ENCODE measurements at places on chromosomes 16 and 17.

DNA sequence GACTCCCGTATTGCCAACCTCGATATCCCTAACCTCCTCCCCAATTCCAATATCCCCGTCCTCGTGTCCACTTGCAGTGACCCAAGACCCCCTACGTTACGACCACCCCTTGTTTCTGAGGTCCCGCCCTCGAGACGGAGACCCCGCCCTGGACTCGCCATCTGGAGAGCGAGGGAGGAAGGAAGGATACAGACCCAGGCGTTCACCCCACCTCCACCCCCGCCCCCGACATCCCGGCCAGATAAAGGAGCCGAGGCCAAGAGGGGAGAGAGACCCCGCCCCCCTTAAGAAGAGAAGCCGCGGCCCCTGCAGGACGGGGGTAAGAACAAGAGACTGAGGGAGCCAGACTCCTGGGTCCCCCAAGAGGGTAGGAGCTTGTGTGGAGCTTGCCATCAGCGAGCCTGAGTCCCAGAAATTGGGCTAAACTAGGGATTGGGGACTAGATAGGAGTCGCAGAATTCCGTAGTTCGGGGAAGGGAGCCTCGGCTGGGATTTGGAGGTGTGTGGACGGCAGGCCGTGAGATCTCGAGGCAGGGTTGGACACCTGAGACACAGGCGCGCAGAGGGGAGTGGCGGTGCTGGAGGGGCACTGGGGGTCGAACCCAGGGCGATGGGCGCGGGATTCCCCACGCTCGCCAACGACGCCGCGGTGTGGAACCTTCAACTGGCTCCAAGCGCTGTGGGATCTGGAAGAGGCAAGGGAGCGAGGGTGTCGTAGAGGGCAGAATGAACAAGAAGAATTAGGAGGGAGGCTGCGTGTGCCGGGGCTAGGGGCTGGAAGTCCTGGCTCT, at the start of gene BCL6B:
TSS of gene BCL6B (plus strand) at position 270 of the 791 bp plus-strand sequence. CDS start 622 bp downstream, outside the sequence.
- no peak for DNase-seq

DNA sequence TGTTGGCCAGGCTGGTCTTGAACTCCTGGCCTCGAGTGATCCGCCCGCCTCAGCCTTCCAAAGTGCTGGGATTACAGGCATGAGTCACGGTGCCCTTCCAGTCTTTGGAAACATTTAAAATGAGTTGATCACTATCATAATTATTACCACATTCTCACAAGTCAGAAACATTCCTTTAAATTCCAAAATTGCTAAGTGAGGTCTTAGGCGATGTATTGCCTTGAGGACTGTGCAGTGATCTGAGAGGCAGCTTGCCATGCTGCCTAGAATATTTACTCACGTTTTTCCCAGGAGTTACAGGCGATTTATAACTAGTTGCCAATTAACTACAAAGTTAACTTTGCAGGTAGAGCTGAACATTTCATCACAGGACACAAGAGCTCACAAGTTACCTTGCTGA, 5.7 kb upstream of the ATXN1L start:
- DNase-seq, result peak; percentile 68

- no peak for DNase-seq
Measured at GRCh38 chr16:55938126-55938525, 63.0 kb upstream of the CES5A start.

GRCh38 chr16:84950906-84951305, 60.4 kb downstream of the ZDHHC7 start:
- peak; percentile 27 for DNase-seq

DNA sequence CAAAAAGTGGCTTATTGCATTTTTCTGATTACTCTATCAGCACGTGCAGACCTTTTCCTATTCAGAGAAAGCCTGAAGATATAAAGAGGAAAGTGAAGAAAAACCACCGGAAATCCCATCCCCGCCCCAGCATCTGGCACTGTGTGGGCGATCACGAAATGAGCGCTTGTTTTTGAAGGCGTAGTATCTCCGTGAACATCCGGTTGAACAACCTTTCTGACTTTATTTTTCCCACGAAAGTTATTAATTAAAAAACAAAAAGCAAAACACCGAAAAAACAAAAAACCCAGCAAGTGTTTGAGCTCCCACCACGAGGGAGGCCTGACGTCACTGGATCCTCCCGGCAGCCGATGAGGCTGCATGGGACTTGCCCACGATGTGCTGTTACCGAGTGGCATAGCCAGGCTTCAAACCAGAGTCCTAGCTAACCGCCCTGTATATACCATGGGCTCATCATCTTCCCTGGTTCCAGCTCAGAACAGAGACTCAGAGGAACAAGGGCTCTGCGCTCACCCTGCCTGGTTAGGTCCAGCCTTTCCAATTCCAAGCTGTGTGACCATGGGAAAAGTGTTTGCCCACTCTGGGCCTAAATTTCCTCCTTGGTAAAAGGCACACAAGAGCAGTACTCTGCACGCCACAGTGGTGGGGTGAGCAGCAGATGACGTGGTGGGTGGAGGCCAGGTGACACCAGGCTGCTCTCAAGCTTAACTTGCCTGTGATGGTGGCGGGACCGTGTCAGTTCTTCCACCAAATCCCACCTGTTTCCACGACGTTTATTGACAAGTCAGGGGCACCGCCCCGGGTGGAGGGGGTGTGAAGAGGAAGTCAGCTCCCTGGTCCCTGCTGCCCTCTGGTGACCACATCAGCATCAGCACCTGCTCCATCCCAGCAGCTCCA, 34.3 kb upstream of the IL21R start:
- DNase-seq, result peak; percentile 68

DNA sequence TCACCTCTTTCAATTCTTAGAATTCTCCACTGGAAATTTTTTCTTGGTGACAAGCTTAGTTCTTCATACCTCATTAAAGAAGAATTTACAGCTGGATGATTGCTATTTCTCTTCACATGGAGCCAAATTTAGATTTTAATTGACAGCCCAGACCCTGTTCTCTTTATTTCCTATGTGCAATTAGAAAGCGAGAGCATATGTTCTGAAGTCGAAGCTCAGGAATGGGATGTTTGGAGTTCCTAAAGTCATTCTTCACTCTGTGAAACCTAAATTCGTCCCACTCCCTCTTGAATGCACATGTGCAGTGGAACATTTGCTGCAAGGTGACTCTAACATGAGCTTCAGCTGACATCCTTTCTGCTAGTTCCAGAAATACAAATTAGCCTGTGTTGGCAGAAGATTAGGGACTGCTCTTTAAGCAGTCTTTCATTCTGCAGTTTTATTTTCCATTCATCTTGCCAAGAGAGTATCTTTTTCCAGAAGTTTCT, 129.3 kb upstream of the KCNJ16 start:
- DNase-seq, result no peak

DNA sequence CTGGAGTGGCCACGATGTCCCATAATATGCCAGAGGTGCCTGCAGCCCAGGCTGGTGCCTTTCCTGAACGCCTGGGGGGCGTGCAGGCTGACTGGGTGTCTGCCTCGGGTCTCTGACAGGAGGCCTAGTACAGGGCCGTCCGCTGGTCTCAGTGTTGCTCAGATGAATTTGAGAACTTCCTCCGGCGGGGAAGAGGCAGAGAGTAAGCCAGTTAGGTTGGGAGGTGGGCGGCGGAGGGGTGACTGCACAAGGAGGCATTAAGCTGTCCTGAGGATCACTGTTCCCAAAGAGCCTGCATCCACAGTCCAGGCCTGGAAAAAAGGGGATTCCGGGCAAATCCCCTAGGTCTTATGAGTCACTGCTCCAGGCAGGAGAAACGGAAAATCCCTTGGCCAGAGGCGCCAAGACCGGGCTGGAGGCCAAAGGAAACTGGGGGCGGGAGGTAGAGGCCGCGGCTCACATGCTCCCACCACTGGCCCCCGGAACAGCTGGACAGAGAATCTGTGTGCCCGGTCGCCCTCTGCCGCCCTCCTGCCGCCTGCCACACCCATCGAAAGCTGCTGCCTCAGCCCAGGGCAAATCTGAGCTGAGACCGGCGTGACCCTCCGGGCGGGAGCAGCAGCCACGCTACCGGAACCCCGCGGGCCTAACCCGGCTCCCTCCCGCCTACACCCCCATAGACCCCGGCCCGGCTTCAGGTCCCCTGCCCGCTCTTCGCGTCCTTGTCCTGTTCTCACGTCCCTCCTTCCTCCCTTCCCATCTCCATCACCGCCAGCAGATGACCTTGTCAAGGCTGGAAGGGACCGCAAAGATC, 1.2 kb downstream of the TRIM47 start:
- peak; percentile 87 for DNase-seq

GRCh38 chr17:73340093-73340596, 28.3 kb upstream of the CDC42EP4 start:
- peak; percentile 91 for DNase-seq

DNA sequence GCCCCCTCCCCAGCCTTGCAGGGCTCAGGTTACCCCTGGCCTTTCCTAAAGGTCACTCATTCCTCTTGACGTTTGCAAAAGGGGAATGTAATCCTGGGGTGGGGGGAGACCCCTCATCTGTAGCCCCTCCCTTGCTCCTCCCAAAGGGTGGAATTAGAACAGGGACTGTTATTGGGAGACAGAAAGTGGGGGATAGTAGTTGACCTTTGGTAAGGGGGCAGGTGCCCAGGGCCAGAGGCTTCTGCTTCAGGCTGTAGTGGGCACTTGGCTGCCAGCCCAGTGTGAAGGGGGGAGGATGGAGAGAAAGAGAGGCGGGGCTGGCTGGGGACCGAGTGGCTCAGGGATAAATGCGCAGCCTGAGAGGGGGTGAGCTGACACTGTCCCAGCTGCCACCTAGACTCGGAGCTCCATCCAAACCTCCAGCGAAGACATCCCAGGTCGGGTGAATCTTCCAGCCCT, at the start of gene ENO3:
TSS of gene ENO3 (plus strand) at position 374 of the 459 bp plus-strand sequence. CDS start 711 bp downstream, outside the sequence.
- no peak for DNase-seq

DNA sequence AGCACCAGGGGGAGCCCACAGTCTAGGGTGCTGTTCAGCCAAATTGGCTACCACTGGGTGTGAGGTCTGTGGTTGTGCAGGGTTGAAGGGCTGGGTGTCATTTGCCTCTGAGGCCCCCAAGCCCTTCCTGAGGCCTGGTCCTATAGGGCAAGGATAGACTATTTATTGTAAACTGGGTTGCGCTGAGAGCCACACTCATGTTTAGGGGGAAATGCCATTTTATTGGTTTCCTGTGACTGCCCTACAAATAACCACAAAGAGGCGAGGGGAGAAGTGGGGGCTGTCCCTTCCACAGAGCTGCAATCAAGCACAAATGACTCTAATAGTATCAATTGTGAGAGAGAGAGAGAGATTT, 3.6 kb upstream of the ZCCHC14 start:
- no peak for DNase-seq

DNA sequence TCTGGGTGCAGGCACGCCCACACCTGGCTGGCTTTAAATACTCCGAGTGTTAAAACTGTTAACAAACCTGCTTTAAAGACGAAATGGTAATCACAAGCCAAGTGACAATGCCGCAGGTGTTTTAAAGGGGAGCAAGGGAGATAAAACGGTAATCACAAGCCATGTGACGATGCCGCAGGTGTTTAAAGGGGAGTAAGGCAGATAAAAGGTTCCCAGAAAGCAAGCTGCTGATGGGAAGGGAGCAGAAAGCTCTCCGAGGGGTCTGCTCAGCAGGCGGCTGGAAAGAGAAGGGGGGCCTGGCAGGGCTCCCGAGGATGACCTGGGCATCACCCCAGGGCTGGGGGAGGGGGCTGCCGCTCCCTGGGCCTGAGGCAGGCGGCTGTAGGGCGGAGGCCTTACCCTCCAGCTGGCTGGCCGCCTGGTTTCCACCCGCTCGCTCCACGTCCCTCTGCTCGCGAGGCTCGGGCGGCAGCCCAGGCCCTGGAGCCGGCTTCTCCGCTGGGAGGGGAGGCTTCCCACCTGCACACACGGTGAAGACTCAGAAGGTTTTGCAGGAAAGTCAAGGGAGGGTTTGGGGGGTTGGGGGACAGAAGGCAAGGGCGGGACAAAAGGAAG, 12.1 kb downstream of the NDUFAF8 start:
- no peak for DNase-seq

GRCh38 chr17:79814127-79814973, 17.5 kb upstream of the CBX8 start:
- no peak for DNase-seq

GRCh38 chr16:19963301-19963700, 78.7 kb upstream of the GPRC5B start:
- no peak for DNase-seq

DNA sequence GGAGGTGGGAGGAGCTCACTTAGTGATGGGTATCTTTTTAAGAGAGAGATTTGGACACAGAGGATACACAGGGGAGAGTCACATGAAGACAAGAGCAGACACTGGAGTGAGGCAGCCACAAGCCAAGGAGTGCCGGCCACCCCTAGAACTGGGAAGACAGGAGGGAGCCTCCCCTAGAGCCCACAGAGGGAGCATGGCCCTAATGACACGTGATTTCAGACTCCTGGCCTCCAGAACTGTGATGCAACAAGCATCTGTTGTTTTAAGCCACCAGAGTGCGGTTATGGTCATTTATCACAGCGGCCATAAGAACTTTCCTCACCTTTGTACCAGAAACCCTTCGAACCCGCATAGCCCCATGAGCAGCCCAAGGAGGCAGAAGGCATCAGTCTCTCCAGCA, 33.3 kb downstream of the SLC38A8 start:
- no peak for DNase-seq

- DNase-seq, result no peak
Measured at GRCh38 chr17:52389632-52390031, 231.1 kb upstream of the CA10 start.

Measured in fibroblast of skin of right biceps (primary cell).